ENCODE measurements at places on chromosomes 6 and 20.

DNA sequence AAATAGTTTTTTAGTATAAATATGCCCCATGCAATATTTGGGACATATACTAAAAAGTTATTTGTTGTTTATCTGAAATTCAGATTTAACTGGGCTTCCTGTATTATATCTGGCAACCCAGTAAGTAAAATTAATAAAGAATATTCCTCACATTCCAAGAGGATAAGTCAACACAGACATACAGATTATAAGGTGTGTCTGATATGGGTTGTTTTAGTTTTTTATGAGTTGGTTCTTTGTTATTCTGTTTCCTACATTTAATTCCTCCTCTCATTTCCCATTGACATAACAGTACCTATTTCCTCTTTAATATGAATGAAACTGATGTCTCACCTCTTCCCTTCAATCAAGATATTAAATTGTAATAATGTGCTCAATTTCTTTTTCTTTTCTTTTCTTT is 1.7 kb upstream of the PLA2G7 start:
- DNase-seq, result no peak

DNA sequence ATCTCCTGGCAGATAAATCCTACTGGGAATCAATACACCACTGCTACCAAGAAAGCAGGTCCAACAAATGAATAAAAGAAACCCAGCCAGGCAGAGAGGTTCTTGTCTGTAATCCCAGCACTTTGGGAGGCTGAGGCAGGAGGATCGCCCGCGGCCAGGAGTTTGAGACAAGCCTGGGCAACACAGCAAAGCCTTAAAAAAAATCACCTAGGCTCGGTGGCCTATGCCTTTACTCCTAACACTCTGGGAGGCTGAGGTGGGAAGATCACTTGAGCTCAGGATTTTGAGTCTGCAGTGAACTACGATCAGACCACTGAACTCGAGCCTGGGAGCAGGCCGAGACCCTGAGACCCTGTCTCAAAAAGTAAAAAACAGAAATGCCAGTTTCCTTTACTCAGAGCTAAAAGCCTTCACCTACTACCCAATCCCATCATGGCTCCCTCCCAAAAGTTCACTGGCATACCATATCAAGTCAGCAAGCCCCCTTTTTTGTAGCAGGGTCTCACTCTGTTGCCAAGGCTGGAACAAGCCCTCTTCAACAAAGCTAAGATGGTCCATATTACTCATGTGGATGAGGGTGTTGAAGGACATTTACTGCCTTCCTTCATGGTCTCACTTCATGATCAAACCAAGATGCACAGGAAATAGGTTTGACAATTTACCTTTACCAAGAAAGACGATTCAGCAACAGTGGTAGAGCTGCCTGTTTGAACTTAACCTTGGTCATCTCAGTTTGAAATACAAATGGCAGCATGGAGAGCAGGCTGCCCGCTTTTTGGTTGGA is 5.3 kb downstream of the SNX5 start:
- DNase-seq, result no peak

DNA sequence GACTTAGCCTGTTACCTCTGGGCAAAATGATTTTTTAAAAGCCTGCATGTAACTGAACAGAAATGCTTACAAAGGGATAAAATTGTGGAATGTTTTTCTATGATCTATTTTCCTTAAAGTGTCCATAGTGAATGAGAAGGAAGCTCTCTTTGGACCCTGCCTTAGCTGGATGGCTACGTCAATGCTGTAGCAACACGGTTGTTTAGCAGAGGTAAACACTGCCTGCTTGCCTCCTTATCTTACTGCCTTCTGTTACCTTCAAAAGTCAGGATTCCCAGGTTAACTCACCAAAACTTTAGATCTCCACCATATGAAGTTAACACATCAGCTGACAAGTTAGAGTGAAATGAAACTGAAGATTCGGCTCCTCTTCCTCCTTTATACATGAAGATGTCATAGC is 402.6 kb downstream of the SAMD5 start:
- DNase-seq, result no peak

GRCh38 chr6:5671601-5672559 is 334.8 kb downstream of the NRN1 start:
- DNase-seq, result no peak

DNA sequence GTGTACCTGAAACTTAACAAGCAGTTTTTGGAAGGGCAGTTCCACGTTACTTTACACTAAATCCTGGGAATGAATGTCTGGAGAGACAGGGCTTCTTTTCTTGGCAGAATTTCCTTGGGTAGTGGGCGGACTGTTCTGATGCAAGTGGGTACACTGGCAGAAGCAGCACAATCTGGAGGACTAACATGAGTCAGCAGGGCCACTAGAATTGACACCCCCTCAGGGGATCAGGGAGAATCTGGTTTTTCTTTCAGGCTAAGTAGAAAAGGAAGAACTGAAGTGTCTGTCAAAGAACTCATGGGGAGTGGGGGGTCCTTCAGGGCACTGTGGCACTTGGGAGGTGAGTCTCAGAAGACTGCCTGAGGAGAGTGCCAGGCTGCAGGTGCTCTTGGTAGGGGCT is 34.6 kb downstream of the PANK2 start:
- no peak for DNase-seq

DNA sequence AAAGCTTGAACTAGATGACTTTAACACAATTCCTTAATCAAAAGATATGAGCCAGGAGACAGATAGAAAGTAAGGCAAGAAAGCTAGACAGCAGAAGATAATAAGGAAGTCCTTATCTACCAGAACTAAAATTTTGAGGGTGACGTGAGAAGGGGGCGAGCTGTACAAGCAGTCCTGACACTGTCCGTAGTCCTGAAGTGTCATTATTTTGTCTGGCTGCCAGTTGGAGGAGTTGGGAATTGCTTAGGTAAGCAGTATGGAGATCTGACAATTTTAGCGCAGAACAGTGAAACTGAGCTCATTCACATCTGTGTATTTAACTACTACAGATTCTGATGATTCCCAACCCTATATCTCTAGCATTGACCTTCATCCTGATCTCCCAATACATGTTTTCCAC is 25.8 kb upstream of the CEP85L start:
- no peak for DNase-seq

DNA sequence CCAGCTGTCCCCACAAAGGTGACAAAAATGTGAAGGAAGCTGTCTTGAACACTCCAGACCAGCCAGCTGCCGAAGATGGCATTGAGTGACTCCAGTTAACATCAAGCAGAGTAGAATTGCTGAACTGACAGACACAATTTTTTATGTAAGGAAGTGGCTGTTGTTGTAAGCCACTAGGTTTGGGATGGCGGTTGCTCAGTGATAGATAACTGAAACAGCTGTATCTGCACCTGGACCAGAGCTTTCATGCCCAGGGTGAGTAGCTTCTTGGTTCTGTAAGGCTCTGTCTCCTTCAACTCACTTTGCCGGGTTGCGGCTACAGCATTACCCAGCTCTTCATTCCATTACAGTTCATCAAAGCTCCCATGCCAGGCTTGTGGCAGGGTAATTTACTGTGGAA is 49.7 kb upstream of the DDR1 start:
- no peak for DNase-seq

GRCh38 chr20:35625584-35626385 is 10.2 kb downstream of the SPAG4 start:
- DNase-seq, result no peak

DNA sequence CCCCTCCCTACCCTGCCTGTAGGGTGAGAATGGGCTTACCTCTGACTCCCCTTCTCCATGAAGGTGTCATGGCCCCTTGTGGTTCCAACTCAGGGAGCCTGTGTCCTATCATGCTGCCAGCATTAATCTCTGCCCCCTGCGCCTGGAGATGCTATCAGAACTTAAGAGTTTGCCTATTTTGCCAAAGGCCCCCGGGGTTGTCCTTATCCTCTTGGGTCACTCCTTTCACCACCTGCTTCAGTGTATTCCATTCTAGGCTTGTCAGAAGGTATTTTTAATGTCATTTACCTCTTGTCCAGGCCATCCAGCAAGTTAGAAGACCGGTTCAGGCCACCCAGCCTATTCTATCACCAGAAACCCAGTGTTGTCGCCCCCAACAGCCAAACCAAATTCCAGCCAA is 10.5 kb downstream of the RRBP1 start:
- DNase-seq, result no peak

DNA sequence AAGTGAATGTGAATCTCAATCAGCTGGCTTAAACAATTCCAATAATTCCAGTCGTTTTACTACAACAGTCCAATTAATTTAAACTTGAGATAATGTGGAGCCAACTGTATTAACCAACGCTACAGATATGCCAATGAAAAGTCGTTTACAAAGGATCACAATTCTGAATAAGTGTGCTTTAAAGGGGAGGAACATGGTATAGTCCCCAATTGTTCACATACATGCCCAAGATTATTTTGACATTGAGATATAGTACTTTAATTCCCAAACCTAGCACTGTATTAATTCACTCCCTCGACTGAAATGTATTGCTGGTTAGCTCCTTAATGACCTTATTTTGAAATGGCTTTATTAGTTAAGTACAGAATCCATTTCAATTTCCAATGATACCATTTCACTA is 2.5 kb downstream of the AKIRIN2 start:
- DNase-seq, result no peak
